HepG2 (cell line): ENCODE measurements at places on chromosomes 16 and 17.

DNA sequence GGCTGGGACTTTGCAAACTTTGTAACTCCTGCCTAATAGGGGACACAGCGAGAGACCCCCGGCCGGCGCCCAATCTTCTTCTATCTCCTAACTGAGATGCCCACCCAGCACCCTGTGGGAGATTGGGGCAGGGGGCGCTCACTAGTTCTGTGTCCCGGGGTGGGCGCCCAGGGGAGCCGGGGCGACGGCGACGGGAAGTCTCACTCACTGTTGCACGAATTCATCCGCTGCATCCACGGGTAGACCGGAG is 3.9 kb upstream of the HOXB5 start:
- DNase-seq, result no peak

GRCh38 chr17:28004344-28004743 is 38.1 kb upstream of the NLK start:
- no peak for DNase-seq

DNA sequence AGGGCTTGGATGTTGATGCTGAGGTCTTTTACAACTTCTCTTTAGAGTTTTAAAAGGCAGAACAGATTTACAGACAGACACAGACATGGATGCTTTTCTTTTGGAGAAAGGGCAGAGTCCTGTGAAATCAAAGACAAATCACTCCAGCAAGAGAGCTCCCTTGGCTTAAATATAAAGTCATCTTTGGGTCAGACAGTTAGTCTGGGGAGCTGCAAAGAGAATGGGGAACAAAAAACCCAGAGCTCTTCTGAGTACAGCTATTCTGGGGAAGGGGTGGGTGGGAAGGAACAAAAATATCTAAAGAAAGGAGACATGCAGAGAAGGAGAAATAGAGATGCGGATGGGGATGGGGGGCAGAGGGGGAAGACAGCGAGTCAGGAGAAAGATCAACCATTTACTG is 266.6 kb downstream of the XYLT1 start:
- DNase-seq, result no peak

DNA sequence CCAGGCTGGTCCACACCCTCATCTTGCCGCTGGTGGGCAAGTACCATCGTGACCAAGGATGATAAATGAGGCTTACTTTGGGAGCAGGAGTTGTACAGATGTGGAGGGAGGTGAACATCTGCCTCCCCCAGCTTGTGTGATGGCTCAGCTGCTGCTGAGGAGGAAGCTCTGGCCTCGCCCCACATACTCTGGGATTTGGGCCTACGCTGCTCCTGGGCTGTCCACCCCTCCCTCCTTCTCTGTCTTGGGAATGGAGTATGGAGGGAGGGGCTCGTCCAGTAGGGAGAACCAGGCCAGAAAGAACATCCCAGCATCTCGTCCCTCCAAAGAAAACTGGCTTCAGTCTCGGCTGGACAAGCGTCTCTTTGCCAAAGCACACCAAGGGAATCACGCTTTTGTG is 134.8 kb upstream of the CDC42EP4 start:
- no peak for DNase-seq

DNA sequence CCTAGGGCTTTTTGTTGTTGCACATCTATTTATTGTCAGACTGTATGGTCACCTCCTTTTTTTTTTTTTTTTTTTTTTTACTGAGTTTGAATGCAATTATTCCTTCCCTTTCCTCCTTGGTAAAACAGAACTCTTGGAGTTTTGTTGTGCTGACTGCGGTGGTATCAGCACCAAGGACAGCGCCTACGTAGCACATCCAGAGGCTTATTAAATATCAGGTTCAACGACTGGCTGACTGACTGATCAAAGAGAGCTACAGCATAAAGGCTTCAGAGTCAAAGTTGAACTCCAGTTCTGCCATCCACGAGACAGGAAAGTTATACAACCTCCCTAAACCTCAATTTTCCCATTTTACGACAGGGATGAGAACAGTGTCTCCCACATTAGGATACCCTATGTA is 86.1 kb upstream of the RBFOX1 start:
- DNase-seq, result no peak

- no peak for DNase-seq
Observed at GRCh38 chr16:69921127-69921526, 30.0 kb upstream of the CLEC18A start.

DNA sequence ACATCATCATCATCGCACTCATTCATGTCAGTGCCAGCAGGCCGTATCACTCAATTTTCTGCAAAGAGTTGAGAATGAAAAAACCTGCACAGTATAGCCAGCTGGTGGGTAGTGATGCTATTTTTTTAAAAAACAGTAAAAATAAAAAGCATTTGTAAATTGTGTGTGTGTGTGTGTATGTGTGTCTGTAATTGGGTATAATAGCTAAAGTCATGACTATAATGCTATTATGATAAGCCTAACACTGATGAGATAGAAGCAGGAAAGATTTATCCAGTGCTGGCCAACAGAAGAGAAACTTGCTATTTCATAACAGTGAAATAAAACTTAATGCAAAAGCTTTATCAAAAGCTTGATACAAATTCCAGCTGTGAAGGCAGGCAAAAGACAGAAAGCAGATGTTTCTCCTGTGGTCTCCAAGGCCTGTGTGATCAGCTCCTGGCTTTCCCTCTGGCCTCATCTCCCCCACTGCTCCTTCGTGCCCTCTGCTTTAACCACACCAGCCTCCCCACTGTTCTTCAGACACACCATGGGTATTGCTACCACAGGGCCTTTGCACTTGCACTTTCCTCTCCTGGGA is 206.2 kb upstream of the IRX5 start:
- DNase-seq, result no peak

DNA sequence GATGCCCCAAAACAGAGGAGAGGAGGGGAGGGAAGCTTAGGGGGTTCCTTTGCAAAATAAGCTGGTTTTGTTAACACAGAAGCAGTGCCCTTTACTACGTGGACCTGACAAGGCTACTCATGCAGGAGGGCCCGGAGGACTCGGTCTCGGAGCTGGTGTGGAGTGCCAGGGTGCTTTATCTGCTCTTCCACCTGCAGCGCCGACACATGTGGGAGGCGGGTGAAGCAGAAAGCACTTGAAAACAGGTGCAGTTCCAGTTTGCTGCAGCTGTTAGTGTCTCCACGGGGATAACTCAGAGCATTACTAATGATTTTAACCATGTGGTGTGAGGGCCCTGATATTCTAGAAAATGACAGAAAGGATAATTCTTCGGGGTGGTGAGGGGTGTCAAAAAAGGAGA is 35.0 kb upstream of the MNT start:
- DNase-seq, result no peak

DNA sequence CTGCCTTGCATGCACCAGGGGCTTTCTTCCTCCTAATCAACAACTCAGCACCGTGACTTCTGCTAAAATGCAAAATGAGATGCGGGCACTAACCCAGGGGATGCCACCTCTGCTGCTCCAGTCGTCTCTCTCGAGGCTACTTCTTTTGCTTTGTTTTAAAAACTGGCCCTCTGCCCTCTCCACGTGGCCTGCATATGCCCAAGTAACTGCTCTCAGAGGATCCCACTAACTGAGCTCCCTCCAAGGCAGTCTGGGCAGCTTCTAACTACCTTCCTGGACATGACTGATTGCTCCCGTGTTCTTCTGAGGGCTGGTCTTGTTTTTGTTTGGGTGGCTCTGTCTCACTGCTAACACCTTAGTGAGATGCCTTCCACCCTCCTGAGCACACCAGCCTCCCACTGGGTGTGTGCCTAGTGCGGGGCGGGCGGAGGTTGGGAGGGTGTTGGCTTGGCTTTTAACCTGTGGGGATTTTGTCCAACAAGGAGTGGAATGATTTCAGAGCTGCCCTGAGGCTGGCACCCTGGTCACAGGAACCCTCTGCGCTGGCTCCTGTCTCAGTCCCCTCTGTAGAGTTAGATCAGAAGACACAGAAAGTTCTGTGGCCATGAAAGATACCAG is 8.9 kb upstream of the LGALS9 start:
- DNase-seq, result no peak

- DNase-seq, result no peak
Observed at GRCh38 chr16:72182976-72183375, 11.0 kb upstream of the PMFBP1 start.

DNA sequence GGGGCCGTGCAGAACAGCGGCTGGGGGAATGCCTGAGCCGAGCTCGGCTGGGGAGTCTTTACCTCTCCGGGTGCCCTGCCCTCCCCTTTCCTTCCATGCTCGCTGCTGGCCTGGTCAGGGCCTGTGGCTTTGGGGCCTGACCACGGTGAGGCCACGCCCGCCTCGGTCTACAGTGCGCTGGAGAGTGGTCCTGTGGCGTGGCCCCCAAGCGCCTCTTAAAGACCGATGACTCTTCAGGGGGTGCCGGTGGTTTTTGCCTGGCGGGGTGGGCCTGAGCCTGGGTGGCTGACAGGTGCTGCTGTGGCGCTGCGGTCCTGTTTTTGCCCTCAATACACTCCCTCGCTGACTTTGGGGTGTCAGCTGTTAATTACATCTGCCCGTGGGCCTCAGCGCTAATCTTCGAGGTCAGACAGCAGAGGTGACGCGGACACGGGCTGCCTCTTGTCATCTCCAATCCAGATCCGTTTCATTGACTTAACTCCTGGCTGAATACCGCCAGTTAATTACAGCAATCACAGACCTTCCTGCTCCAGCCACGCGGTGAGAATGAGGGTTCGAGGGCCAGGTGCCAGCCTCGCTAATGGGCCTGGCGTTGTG is 29.7 kb downstream of the GSE1 start:
- DNase-seq, result no peak

- DNase-seq, result no peak
Observed at GRCh38 chr17:37789021-37789565, 44.2 kb upstream of the HNF1B start.

- no peak for DNase-seq
Observed at GRCh38 chr17:48510381-48510760, 20.4 kb downstream of the HOXB1 start.

- DNase-seq, result no peak
Observed at GRCh38 chr17:28745786-28746411, 2.1 kb downstream of the TRAF4 start.

DNA sequence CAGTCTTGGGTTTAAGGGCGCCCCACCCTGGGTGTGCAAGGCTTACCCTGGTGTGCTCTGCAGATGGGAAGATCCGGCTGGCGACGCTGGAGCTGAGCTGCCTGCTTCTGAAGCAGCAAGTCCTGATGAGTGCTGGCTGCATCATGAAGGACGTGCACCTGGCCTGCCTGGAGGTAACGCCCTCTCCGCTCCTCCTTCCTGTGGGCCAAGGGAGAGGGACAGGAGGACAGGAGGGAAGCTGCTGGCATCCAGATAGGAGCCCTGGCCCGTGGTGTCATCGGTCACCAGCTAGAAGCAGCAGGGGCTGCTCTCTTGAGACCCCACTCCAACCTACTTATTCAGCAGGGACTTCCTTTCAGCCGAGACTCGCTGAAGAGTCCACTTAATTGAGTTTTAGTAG is 97.8 kb downstream of the CLEC16A start:
- no peak for DNase-seq

- no peak for DNase-seq
Observed at GRCh38 chr16:9279291-9280068, 188.0 kb downstream of the HAPSTR1 start.

DNA sequence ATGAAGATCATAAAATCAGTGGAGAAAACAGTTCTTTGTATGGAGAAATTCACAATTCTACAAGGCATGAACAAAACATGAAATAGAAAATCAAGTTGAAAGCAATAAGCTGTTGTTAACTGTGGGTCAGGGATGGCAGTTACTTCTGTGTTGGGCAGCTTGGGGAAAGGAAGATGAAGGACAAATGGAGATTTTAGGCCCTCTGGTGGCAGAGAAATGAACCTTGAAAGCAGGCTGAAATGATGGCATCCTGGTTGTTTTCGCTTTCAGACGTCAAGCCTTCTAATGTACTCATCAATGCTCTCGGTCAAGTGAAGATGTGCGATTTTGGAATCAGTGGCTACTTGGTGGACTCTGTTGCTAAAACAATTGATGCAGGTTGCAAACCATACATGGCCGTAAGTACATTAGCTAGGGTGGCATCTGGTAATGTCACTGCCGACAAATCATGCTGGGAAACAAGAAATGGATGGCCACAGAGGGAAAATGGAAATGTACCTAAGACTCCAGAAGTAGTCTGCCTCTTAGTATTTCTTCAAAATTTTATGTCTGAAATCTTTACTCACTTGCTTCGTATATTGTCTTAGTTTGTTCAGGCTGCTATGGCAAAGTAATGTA is 108.9 kb downstream of the MAP2K6 start:
- peak; percentile 58 for DNase-seq

GRCh38 chr16:12613131-12613991 is 190.3 kb downstream of the CPPED1 start:
- DNase-seq, result peak; percentile 100

- no peak for DNase-seq
Observed at GRCh38 chr17:82386881-82387704, 15.5 kb downstream of the UTS2R start.

DNA sequence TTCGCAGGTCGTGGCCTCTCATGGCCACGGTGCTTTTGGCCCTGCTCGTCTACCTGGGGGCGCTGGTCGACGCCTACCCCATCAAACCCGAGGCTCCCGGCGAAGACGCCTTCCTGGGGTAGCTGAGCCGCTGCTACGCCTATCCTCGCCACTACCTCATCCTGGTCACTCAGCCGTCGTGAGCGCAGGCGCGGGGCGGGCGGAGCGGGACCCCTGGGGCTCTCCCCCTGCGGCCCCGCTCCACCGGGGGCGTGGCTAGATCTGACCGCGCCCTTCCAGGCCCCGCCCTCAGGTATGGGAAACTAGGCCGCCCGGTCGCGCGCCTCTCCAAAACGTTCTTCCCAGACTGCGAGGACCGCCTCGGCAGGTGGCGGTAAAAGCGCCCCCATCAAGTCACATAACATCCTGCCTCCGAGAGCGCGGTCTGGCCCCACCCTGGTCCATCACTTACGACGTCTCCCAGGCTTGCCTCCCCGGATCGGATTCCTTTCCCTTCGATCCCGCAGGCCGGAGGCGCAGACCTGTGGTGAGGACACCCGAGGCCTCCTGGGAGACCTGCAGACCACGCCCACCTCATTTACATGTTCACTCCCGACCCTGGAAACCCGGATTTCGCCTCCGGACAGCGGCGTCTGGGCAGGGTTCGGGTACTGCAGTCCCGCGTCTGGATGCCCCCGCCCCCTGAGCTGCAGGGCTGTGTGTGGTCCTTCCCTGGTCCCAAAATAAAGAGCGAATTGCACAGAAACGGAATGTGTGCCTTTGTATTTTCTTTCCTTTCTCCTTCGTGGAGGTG is 91.5 kb upstream of the TMEM97 start:
- DNase-seq, result no peak

GRCh38 chr16:70529051-70529777 is 5.6 kb downstream of the SF3B3 start:
- DNase-seq, result peak; percentile 36

- DNase-seq, result no peak
Observed at GRCh38 chr16:19613834-19614233, 58.3 kb downstream of the VPS35L start.

GRCh38 chr17:31580706-31581490 is 189.4 kb downstream of the RAB11FIP4 start:
- no peak for DNase-seq

- DNase-seq, result peak; percentile 98
Observed at GRCh38 chr16:54180421-54181359, 105.9 kb downstream of the IRX3 start.

DNA sequence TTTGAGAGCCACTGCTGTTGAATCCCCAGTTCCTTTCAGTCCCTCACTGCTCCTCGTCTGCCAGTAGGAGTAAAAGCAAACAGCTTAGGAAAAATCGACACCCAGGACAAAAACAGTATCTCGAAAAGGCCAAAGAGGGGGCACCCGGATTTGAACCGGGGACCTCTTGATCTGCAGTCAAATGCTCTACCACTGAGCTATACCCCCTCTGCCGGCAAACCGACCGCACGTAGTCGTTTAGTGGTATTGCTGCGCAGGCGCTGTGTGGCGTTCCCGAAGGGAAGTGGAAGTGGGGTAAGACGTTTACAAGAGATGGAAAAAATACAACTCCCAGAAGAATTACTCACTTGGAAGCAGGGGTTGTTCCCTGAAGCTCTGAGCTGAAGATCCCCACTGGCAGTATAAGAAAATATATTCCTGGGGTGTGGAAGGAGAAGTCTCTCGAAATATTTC is 2.2 kb upstream of the PLXDC1 start:
- peak; percentile 90 for DNase-seq
